ENCODE measurements at places on chromosomes 5 and 9.

GRCh38 chr9:91720751-91721705 is 229.0 kb downstream of the ROR2 start:
- DNase-seq = no peak

- no peak for DNase-seq
Observed at GRCh38 chr5:180389252-180390101, 36.3 kb upstream of the GFPT2 start.

- DNase-seq = no peak
Observed at GRCh38 chr5:81017320-81017719, 57.2 kb downstream of the RASGRF2 start.

DNA sequence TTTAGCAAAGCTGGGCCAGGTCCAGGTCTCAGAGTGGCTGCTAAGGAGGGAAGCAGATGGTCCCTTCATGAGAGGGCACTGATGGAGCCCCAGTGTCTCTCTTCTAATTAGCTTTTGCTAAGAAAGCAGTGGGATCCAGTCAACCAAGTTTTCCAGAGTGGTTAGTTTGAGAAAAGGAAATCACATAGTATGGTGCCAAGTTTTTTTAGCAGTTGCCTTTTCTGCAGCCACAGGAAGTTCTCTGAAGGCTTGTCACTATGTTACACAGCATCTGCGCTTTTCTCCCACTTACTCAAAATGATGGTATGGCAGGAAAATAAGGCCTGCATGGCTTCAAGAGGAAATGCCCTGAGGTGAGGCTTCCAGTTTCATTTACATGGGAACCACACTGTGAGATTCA is 331.5 kb upstream of the ZNF462 start:
- no peak for DNase-seq

DNA sequence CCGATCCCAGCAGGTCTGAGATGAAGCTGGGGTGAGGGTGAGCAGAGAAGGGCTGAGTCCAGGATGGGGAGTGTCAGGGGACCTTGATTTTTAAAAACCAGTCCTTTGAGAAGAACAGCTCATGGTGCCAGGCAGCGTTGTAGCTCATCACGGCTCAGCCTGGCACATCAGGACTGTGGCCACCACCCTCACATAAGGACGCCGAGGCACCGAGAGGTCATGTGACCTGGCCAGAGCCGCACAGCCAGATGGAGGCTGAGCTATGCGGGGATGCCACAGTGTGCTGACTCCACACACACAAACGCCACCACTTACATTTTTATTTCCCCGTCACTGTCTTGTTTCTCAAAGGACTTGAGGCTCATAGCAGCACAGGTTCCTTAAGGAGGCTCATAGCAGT is 32.9 kb upstream of the CEP72 start:
- DNase-seq = no peak

GRCh38 chr5:71887680-71888079 is 168.6 kb downstream of the CARTPT start:
- DNase-seq = peak; percentile 85

- DNase-seq = peak; percentile 95
Observed at GRCh38 chr5:149561848-149562247, 10.6 kb upstream of the CSNK1A1 start.

- no peak for DNase-seq
Observed at GRCh38 chr5:51411921-51412325, 28.7 kb downstream of the ISL1 start.

GRCh38 chr5:83760579-83760978 is 39.9 kb upstream of the HAPLN1 start:
- no peak for DNase-seq

DNA sequence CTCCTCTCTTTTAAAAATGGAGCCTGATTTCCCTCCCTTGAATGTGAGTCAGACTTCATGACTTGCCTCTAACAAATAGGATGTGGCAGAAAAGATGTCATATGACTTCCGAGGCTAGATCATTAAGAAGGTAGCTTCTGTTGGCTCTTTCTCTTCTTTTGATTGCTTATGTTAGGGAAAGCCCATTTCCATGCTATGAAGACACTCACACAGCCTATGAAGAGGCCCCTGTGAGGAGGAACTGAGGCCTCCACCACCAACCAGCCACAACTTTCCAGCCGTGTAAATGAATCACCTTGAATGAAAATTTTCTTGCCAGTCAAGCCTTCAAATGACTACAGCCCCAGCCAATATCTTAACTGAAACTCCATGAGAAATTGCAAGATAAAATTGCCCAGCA is 413.4 kb downstream of the TMEM38B start:
- no peak for DNase-seq
